Naive B cell (primary cell): ENCODE measurements at places on chromosomes 6 and 20. TPM values are rescaled to one million over a fixed set of nuclear protein-coding genes. Genes with fewer than 3 reads are reported as not detected.
A peak's percentile ranks its signal among the peaks of the same experiment; 100 is the strongest.

DNA sequence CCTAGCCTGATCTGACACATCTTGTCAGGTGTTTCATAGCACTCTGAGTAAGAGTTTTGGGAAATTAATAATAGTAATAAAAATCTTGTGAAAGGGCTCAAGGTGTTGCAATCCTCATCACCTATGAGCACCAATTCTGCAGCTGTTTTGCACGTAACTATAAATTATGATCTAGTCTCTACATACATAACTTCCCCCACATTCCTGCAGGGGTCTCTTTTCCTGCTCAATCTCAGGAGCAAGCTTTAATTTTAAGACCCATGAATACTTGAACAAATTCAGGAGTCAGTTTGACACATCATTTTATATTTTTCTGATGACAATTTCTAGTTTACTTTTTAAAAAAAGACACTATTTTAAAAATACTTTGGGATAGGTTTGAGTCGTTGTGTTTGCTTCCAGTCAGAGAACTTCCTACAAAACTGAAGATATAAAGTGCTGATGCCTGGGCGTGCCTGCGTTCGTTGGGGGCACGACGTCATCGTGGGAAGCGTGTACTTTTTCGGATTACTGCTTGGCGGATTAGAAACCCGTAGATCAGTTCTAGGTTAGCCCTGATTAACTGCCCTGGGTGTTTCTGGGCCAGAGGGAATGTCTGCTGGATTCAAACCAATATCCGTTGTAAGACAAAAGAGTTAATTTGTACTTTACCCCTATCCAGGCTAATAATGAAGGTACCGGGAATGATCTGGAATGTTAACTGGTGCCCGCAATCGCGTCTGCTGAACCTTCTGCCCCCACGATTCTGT lies 1.0 kb upstream of the E2F3 start:
- DNase-seq, result peak; percentile 25

DNA sequence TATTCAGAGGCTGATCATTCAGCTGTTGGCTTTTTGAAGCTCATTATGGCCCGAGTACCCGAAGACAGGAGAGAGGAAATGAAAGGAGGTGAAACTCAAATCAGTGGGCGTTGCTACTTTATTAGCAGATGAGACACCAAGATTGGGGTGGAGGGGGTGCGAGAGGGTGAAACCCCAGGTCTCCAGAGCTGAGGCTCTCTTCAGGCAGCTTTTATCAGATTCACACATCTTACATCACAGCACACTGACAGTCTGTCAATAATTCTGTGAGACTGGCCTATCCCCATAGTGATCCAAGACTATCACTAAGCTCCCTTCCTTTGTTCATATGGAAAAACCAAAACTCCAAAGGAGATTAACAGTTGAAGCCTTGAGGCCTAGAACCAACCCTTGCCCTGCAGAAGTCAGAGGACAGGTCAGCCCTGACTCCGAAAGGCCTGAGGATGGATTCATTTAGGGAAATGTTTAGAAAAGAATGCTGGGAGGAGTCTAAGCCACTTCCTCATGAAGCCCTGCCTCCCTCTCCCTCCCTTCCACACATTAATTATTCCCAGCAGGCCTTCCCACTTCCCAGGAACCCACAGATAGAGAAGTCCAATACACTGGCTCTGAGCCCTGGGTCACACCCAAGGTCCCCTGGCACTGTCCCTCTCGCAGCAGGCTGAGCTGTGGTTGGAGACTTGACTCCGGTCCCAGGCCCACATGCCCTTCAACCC lies 23.2 kb downstream of the TRERF1 start:
- DNase-seq, result peak; percentile 7

DNA sequence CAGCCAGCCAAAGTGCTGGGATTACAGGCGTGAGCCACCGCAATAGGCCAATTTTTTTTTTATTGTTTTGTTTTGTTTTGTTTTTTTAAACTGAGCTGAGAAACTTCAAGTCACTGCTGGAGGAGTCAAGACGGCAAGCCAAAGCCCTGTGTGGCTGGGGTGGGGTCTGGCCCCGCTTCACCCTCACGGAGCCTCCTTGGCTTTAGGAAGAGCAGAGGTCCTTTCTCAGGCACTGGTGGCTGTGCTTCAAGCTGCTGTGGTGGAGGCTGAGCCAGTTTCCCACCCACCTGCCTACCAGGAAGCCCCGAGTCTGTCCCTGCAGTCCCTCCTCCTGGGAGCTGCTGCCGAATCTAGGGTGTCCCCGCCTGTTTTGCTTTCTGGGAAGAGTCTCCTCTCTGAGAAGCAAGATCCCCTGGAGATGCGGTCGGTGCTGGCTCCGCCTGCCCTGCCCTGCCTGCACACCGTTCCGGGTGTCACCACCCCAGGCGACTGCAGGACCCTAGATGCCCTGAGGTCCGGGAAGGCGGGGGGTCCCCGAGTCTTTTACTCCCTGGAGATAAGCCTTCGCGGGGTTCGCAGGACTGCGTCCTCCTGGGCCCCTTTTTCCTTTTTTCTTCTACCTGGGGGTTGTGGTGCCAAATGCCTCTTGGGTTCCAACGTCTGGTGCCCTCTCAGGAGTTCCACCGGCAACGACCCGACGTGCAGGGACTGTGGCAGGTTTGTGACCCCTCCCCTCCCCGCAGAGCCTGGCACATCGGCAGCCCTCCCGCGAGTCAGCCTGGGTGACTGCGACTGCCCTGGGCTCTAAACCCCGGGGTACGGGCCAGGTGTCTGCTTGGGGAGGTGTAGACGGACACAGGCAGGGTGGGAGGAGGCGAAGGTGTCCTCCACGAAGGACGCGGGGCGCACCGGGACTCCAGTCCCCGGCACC lies 100.7 kb downstream of the TAF4 start:
- DNase-seq, result no peak

The CAGE1 gene
- polyA plus RNA-seq, result not detected

DNA sequence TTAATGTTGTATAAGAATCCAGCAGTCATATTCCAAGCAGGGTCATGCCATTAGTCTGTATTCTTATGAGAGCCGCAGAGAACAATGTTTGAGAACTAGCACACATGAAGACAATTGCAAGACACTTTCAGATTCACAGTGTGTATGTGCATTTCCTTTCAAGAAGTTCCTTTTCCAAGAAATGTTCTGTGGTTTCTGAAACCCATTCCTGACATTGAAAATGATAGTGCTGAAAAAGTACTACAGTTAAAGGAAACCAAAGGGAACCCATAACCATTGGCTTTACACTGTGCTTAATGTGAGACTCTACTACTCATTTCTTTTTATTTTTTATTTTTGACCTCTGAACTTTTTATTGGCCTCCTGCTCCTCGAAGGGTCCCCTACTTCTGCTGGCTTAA lies 4.2 kb upstream of the CALHM6 start:
- DNase-seq, result no peak

GRCh38 chr6:105872249-105872648 lies 213.9 kb upstream of the PRDM1 start:
- DNase-seq, result no peak

GRCh38 chr6:37371154-37372083 lies 17.6 kb downstream of the RNF8 start:
- DNase-seq, result no peak

DNA sequence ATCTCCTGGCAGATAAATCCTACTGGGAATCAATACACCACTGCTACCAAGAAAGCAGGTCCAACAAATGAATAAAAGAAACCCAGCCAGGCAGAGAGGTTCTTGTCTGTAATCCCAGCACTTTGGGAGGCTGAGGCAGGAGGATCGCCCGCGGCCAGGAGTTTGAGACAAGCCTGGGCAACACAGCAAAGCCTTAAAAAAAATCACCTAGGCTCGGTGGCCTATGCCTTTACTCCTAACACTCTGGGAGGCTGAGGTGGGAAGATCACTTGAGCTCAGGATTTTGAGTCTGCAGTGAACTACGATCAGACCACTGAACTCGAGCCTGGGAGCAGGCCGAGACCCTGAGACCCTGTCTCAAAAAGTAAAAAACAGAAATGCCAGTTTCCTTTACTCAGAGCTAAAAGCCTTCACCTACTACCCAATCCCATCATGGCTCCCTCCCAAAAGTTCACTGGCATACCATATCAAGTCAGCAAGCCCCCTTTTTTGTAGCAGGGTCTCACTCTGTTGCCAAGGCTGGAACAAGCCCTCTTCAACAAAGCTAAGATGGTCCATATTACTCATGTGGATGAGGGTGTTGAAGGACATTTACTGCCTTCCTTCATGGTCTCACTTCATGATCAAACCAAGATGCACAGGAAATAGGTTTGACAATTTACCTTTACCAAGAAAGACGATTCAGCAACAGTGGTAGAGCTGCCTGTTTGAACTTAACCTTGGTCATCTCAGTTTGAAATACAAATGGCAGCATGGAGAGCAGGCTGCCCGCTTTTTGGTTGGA lies 5.3 kb downstream of the SNX5 start:
- DNase-seq, result no peak

- no peak for DNase-seq
These were observed 62.5 kb downstream of the CEBPB start for GRCh38 chr20:50253101-50253500.

The HLA-DPA1 gene
- 2,723 TPM for polyA plus RNA-seq

The GSS gene
- polyA plus RNA-seq, result 10.5 TPM

DNA sequence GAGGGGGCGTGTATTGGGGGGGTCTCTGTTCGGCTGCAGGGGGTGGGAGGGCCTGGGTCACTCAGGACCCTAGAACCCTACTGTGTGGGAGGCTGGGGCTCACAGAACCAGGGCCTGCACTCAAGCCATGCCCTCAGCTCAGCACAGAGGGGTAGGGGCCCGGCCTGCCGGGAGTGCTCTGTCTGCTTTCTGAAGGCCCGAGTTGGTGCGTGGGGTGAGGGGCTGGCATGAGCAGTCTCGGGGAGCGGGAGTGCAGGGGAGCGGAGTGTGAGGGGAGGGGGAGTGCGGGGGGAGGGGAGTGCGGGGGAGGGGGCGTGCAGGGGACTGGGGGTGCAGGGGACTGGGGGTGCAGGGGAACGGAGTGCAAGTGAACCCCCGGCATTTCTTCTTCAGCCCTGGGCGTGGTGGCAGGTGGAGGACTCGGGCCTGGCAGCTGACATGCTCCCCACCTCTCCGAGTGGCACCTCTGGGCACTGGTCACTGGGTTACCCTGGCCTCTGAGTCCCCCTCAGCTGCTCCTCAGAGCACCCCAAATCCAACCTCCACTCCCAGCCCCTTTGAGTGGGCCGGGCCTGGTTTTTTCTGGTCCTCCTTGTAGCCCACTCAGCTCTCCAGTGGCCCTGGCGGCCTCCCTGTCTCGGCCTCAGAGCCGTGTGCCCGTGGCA lies 1.0 kb downstream of the COL20A1 start:
- no peak for DNase-seq

DNA sequence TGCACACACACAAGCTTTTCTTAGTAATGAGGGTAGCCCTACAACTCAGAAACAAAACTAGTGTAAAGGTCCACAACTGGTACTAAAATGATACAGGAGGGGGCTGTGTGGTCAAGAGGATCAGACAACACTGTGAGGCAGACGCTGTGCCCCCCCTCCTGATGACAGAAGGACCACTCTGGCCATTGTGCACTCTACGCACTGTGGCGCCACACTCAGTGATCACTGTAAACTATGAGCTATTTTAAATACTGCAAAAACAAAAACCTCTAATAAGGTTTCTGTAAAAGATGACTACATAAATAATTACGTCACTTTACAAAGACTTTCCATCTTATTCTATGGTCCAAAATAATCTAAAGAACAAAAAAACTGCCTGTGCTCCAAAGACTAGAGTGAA lies 96.1 kb downstream of the SLC23A2 start:
- no peak for DNase-seq

The STMND1 gene
- not detected for polyA plus RNA-seq

The GJA10 gene
- not detected for polyA plus RNA-seq

DNA sequence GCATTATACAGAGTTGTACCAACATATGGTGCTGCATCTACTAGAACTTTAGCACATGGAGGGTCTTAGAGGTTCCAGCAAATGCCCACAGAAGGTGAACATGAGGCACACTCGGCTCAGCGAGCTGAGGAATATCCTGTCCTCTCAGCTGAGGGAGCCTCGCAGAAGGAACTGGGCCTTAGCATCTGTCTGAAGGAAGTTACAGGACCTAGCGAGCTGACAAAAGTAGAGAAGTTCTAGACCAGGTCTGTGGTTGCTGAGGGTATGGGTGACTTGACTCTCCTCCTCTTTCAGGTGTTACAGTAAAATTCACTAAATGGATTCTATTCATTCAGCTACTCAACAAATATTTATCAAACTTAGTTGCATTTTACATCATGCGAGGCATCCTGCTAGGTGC lies 157.2 kb downstream of the ZDHHC14 start:
- peak; percentile 42 for DNase-seq

The CGAS gene
- polyA plus RNA-seq, result 14.0 TPM

DNA sequence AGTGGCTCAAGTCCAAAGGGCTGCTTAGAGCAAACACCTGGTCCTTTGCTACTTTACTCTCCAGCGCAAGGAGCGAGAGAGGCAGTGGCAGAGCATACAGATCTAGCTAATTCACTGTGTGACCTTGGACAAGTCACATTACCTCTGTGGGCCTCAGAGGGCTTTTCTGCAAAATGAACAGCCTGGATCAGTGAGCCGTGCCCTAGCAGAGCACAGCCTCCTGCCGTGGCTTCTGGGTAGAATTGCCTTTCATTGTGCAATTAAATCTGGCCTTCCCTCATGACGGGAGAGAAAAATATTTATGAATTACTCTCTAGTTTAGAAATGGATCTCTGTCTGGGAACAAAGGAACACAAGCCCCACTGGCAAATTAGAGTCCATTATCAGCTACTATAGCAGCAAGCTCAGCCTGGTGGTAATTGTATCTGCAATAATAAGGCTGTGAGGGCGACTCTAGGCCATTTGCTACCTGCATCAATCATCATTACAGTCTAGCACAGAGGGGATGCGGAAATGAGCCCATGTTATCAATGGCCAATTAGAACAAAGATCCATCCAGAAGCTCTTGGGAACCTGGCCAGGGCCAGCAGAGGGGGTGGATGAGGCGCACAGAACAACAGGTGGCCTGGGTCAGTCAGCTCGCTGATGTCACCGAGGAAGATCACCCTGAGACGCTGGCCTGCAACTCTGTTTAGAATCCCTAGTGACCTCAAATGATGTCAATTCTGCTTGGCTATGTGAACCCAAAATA lies 114.2 kb upstream of the LY86 start:
- DNase-seq, result no peak

GRCh38 chr6:157531169-157531985 lies 150.4 kb downstream of the ZDHHC14 start:
- no peak for DNase-seq

- no peak for DNase-seq
These were observed 42.5 kb downstream of the CD109 start for GRCh38 chr6:73738367-73739028.

The CD40 gene
- 273 TPM for polyA plus RNA-seq

The FOXQ1 gene
- not detected for polyA plus RNA-seq

- no peak for DNase-seq
These were observed 18.7 kb downstream of the ADRM1 start for GRCh38 chr20:62321521-62321948.
